Muscle of leg (tissue), 16 donors: ENCODE measurements at places on chromosomes 13 and 19.
A peak's percentile ranks its signal among the peaks of the same experiment; 100 is the strongest.

- peaks cover 32% of the 10 kb centered on the region for H3K4me1 ChIP-seq
- no peak for DNase-seq
- H3K27me3 ChIP-seq = no peaks in the 10 kb centered on the region
- H3K36me3 ChIP-seq = no peaks in the 10 kb centered on the region
Measured at GRCh38 chr13:76707360-76707759, 178.8 kb downstream of the KCTD12 start.

- no peaks in the 10 kb centered on the region for H3K27me3 ChIP-seq
- DNase-seq = peak; percentile 87
- H3K27ac ChIP-seq = peak overlapping the region; percentile 80
- H3K4me3 ChIP-seq = no peak overlapping the region
Measured at GRCh38 chr13:33125821-33126570, 109.8 kb downstream of the KL start.

GRCh38 chr13:87311165-87311564 lies 360.0 kb upstream of the SLITRK5 start:
- H3K36me3 ChIP-seq = no peaks in the 10 kb centered on the region
- H3K4me3 ChIP-seq = no peak overlapping the region
- no peaks in the 10 kb centered on the region for H3K4me1 ChIP-seq
- DNase-seq = no peak
- H3K27me3 ChIP-seq = no peaks in the 10 kb centered on the region
- H3K27ac ChIP-seq = no peak overlapping the region

DNA sequence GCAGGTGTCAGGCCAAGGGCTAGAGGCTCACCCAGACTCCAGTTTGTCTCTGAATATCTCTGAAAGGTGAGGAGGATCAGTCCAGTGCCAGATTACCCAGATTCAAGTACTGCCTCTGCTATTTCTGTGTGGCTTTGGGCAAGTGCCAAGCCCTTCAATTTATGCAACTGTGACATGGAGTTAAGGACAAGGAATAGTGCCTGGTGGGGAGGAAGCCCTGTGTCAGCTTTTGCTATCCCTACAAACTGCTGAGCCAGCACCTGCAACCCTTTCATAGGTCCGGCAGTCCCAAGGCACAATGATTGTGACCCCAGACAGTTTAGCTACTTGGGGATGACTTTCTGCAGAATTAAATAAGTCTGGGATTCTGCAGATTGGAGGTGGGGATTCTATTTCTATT lies 123.0 kb downstream of the KL start:
- no peak overlapping the region for H3K4me3 ChIP-seq
- H3K36me3 ChIP-seq = peaks cover 21% of the 10 kb centered on the region
- peak overlapping the region; percentile 84 for H3K27ac ChIP-seq
- H3K27me3 ChIP-seq = no peaks in the 10 kb centered on the region
- peaks cover 31% of the 10 kb centered on the region for H3K4me1 ChIP-seq

GRCh38 chr19:34681478-34681877 lies 4.0 kb downstream of the ZNF302 start:
- H3K27me3 ChIP-seq = no peaks in the 10 kb centered on the region
- no peak overlapping the region for H3K4me3 ChIP-seq
- H3K36me3 ChIP-seq = peaks cover 41% of the 10 kb centered on the region

DNA sequence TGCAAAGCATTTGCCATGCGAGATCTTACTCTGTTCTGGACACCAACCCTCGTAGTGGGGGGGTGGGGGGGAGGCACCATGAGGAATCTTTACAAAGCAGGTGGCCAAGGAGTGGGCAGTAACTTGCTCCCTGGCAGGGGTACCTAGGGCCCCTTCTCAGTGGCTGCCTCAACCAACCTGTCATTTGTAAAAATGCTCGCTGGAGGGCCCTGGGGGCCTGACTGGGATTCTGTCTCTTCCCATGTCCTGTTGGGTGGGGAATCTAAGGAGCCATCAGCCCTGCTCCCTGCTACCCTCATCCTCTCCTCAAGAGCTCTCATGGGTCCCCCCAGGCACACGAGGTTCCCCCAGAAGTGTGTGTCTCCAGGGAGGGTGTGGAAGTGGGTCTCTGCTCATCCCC lies 1.5 kb downstream of the KCNN1 start:
- H3K27me3 ChIP-seq = peaks cover 42% of the 10 kb centered on the region
- no peak overlapping the region for H3K4me3 ChIP-seq
- no peak overlapping the region for H3K27ac ChIP-seq
- H3K36me3 ChIP-seq = no peaks in the 10 kb centered on the region
- peaks cover 18% of the 10 kb centered on the region for H3K4me1 ChIP-seq

DNA sequence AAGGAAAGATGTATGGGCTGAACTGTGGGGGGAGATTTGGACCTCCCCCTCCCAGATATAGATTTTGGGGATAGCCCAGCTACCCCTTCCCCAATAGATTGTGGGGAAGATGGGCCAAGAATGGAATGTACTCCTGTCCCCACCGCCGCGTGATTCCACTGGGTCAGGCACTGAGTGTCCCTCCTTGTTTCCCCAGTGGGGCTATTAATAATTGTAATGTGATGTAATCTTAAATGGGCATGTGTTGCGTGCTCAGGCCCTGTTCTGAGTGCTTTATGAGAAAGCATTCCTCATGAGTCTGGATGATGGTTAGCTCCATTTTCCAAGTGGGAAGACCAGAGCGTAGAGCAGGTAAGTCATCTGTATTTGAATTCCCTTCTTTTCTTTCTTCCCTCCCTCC lies 1.4 kb downstream of the PSMD8 start:
- DNase-seq = peak; percentile 36
- peaks cover 4% of the 10 kb centered on the region for H3K27me3 ChIP-seq
- H3K27ac ChIP-seq = peak overlapping the region; percentile 98
- peaks cover 20% of the 10 kb centered on the region for H3K4me1 ChIP-seq
- peaks cover 37% of the 10 kb centered on the region for H3K36me3 ChIP-seq
- H3K4me3 ChIP-seq = peak overlapping the region; percentile 98

GRCh38 chr19:3360421-3361383 lies 5.7 kb upstream of the NFIC start:
- peak overlapping the region; percentile 76 for H3K4me3 ChIP-seq
- peaks cover 8% of the 10 kb centered on the region for H3K27me3 ChIP-seq
- H3K4me1 ChIP-seq = peaks cover 41% of the 10 kb centered on the region
- no peaks in the 10 kb centered on the region for H3K36me3 ChIP-seq
- H3K27ac ChIP-seq = peak overlapping the region; percentile 85
- peak; percentile 71 for DNase-seq

DNA sequence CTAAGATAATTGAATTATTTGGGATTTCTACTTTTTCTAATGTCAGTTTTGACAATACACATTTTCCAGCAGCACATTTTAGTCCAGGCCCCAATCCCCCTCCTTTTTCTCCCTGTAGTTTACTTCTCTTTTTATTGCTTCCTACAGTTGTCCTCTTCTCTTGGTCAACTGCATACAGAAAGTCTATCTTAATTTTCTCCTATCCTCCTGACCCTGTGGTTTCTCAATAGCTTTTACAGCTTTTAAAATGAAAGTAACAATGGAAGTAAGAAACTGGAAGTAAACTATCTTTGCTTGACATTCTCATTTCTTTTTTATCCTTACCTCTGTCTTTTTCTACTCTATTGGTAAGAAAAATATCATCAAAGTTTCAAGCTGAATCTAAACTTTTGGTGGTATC lies 106.5 kb upstream of the OXGR1 start:
- no peak for DNase-seq
- H3K4me1 ChIP-seq = no peaks in the 10 kb centered on the region
- H3K27ac ChIP-seq = no peak overlapping the region
- H3K4me3 ChIP-seq = no peak overlapping the region

- peak; percentile 74 for DNase-seq
- peaks cover 76% of the 10 kb centered on the region for H3K36me3 ChIP-seq
- peak overlapping the region; percentile 31 for H3K27ac ChIP-seq
Measured at GRCh38 chr19:49911381-49912145, 14.9 kb upstream of the IL4I1 start.

DNA sequence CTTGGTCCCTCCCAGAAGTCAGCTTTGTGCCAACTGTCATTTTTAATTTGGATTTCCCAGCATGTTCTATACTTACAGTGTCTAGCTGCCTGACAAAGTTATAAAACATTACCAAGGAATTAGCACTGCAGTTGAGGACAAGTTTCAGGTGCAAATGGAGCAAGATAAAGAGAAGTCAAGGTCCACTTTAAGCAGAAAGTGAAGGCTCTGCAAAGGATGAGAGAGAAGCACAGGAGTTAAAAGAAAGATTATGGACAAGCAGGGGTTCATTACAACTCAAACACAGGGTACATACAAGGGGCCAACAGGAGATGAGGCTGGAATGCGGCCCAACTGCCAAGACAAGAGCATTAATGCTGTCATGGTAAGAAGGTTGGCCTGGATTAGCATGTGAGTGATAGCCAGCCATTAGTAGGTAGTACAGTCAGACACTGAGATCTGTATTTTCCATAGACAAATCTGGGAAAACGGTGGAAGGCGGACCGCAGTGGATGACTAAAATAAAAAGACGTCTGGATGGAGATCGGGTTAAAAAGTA lies 17.6 kb downstream of the UBL3 start:
- H3K4me3 ChIP-seq = no peak overlapping the region
- no peak overlapping the region for H3K27ac ChIP-seq
- no peaks in the 10 kb centered on the region for H3K36me3 ChIP-seq
- no peaks in the 10 kb centered on the region for H3K27me3 ChIP-seq

GRCh38 chr19:54805665-54806515 lies 2.5 kb downstream of the KIR2DL4 start:
- H3K27ac ChIP-seq = no peak overlapping the region
- no peaks in the 10 kb centered on the region for H3K4me1 ChIP-seq
- no peak overlapping the region for H3K4me3 ChIP-seq
- no peaks in the 10 kb centered on the region for H3K36me3 ChIP-seq

GRCh38 chr19:38663957-38664502 lies 16.6 kb downstream of the ACTN4 start:
- H3K27ac ChIP-seq = peak overlapping the region; percentile 96
- H3K4me3 ChIP-seq = peak overlapping the region; percentile 32
- peak; percentile 55 for DNase-seq
- H3K36me3 ChIP-seq = peaks cover 4% of the 10 kb centered on the region
